ENCODE measurements at places on chromosomes 1 and 21. TPM values are rescaled to one million over a fixed set of nuclear protein-coding genes. Genes with fewer than 3 reads are reported as not detected.

The LCE1C gene
- not detected for total RNA-seq

The KIF21B gene
- 2.6 TPM for total RNA-seq

The RHBG gene
- total RNA-seq, result 6.5 TPM

The SPRR4 gene
- total RNA-seq, result not detected

The FHAD1 gene
- not detected for total RNA-seq

The NBPF26 gene
- total RNA-seq, result 14.9 TPM

The ZNF648 gene
- not detected for total RNA-seq

The GUCA2A gene
- 28.8 TPM for total RNA-seq

The PIGR gene
- total RNA-seq, result not detected

The DNAJC28 gene
- total RNA-seq, result 2.7 TPM

The ANKRD34A gene
- 0.77 TPM for total RNA-seq

The PROK1 gene
- not detected for total RNA-seq

The LCE1F gene
- not detected for total RNA-seq

The NUDT17 gene
- total RNA-seq, result 4.8 TPM

DNA sequence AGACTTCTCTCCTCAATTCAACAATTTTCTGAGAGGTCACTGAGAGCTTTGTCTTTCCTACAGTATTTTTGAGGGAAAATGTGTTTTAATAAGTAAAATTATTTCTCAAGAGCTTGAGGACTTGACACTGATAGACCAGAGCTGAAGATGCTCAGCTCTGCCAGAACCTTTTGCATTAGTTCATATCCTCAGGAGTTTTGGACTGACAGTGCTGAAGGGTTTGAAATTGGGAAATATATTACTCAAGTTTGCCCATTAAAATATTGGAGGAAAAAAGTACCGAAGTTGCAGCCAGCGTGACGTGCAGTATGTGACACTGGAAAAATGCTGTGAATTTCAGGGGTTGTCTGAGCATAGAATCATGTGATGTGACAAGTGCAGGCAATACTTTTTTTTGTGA lies 346.6 kb upstream of the DPYD start:
- H3K36me3 ChIP-seq, result no peaks in the 10 kb centered on the region
- no peak for DNase-seq
- H3K27ac ChIP-seq, result no peak overlapping the region
- no peak overlapping the region for H3K4me3 ChIP-seq
- 0 out of 2 replicates have a peak, but pooled peaks cover 3% of the 10 kb centered on the region for H3K4me1 ChIP-seq

- H3K4me1 ChIP-seq, result no peaks in the 10 kb centered on the region
- DNase-seq, result peak; percentile 20
- no peak overlapping the region for H3K4me3 ChIP-seq
- H3K27ac ChIP-seq, result no peak overlapping the region
Measured at GRCh38 chr1:156961709-156962108, 41.3 kb downstream of the LRRC71 start.

GRCh38 chr1:40951943-40952743 lies 27.4 kb upstream of the CTPS1 start:
- no peaks in the 10 kb centered on the region for H3K27me3 ChIP-seq
- no peak overlapping the region for H3K4me3 ChIP-seq
- H3K36me3 ChIP-seq, result no peaks in the 10 kb centered on the region
- DNase-seq, result peak; percentile 79
- H3K27ac ChIP-seq, result no peak overlapping the region

GRCh38 chr1:248841702-248842395 lies 3.8 kb downstream of the ZNF672 start:
- no peak overlapping the region for H3K27ac ChIP-seq
- H3K4me1 ChIP-seq, result no peaks in the 10 kb centered on the region

DNA sequence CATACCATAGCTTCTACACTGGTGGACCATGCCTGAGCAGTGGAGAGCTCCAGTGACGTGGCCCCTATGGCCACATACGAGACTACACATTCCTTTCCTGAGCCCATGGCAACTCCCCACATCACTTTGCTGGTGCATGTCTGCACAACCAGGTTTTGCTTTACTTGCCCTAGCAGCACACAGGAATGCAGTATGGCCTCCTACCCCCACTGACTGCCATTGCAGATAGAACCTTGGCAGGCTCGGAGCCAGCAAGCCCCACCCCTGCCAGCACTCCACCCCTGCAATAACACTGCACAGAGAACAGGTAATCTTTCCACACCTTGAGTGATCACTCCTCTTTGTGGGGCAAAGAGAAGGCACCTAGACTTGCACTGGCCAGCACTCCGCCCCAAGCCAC lies 531.9 kb upstream of the CAMK1G start:
- H3K27ac ChIP-seq, result no peak overlapping the region
- H3K4me3 ChIP-seq, result no peak overlapping the region
- DNase-seq, result no peak
- H3K4me1 ChIP-seq, result peaks cover 9% of the 10 kb centered on the region

- H3K36me3 ChIP-seq, result no peaks in the 10 kb centered on the region
- H3K27ac ChIP-seq, result no peak overlapping the region
- peak overlapping the region; percentile 72 for H3K4me3 ChIP-seq
- no peaks in the 10 kb centered on the region for H3K27me3 ChIP-seq
- peaks cover 28% of the 10 kb centered on the region for H3K4me1 ChIP-seq
Measured at GRCh38 chr1:165632491-165632890, 1.5 kb downstream of the MGST3 start.

DNA sequence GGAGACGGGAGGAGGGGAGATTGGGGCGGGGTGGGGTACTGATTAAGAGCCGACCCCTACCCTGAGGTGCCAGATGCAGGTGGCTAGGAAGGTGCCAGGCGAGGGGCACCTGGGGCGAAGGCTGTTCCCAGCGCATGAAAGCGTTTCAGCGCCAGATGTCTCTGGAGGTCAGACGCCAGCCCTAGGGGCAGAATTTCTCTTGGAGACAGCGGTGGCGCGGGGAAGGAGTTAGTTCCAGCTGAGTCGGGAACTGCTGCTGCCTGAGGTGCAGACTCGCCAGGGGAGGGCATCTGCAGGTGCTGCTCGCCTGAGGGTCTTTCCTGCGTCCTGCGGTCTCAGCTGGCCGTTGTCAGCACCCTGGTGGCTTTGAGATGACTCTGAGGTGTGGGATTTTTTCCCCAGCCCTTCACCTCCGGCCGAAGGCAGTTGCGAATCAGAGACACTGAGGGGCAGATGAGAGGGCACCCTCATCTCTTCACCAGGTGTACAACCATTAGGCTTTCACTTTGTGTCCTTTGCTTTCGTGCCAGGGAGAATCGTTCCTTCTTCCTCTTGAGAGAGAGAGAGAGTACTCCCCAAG lies 539 bp downstream of the CGN start:
- DNase-seq, result peak; percentile 83
- peak overlapping the region; percentile 94 for H3K27ac ChIP-seq
- H3K4me1 ChIP-seq, result peaks cover 38% of the 10 kb centered on the region
- 0 out of 2 replicates have a peak, but pooled peaks cover 2% of the 10 kb centered on the region for H3K36me3 ChIP-seq
- peak overlapping the region; percentile 82 for H3K4me3 ChIP-seq

DNA sequence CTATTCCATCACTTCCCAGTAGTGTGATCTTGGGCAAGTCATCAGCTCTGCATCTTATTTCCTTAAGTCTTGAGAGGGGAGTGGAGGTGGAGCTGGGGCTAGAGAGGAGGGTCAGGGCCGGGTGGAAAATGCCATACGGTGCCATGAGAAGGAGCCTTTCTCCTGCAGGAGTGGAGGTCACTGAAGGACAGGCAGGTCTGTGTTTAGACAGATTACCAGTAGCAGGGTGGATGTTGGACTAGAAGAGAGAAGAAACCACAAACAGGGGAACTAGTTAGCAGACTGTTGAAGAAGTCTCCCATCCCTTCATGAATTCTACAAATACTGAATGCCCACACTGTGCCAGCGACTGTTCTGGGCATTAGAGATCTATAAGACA lies 13.9 kb upstream of the CPT2 start:
- no peak overlapping the region for H3K4me3 ChIP-seq
- H3K36me3 ChIP-seq, result no peaks in the 10 kb centered on the region
- no peaks in the 10 kb centered on the region for H3K27me3 ChIP-seq
- H3K27ac ChIP-seq, result no peak overlapping the region
- H3K4me1 ChIP-seq, result peaks cover 33% of the 10 kb centered on the region
- DNase-seq, result no peak

GRCh38 chr1:32806910-32807523 lies 10.1 kb downstream of the YARS1 start:
- no peaks in the 10 kb centered on the region for H3K36me3 ChIP-seq
- DNase-seq, result no peak
- H3K27me3 ChIP-seq, result no peaks in the 10 kb centered on the region
- H3K27ac ChIP-seq, result no peak overlapping the region
- no peak overlapping the region for H3K4me3 ChIP-seq

- no peak for DNase-seq
- H3K4me3 ChIP-seq, result no peak overlapping the region
- no peaks in the 10 kb centered on the region for H3K36me3 ChIP-seq
- H3K27ac ChIP-seq, result no peak overlapping the region
- no peaks in the 10 kb centered on the region for H3K27me3 ChIP-seq
Measured at GRCh38 chr21:34915364-34915841, 133.7 kb downstream of the RUNX1 start.

GRCh38 chr1:175646439-175647209 lies 96.8 kb downstream of the TNR start:
- H3K4me1 ChIP-seq, result no peaks in the 10 kb centered on the region
- H3K4me3 ChIP-seq, result no peak overlapping the region
- DNase-seq, result no peak
- no peaks in the 10 kb centered on the region for H3K27me3 ChIP-seq

GRCh38 chr1:219582296-219582695 lies 30.6 kb downstream of the ZC3H11B start:
- no peak overlapping the region for H3K4me3 ChIP-seq
- H3K4me1 ChIP-seq, result no peaks in the 10 kb centered on the region
- no peaks in the 10 kb centered on the region for H3K36me3 ChIP-seq
- no peak for DNase-seq

- no peaks in the 10 kb centered on the region for H3K27me3 ChIP-seq
- no peak for DNase-seq
- no peak overlapping the region for H3K27ac ChIP-seq
- no peaks in the 10 kb centered on the region for H3K36me3 ChIP-seq
- H3K4me3 ChIP-seq, result no peak overlapping the region
Measured at GRCh38 chr1:23814016-23814415, 11.2 kb downstream of the HMGCL start.

DNA sequence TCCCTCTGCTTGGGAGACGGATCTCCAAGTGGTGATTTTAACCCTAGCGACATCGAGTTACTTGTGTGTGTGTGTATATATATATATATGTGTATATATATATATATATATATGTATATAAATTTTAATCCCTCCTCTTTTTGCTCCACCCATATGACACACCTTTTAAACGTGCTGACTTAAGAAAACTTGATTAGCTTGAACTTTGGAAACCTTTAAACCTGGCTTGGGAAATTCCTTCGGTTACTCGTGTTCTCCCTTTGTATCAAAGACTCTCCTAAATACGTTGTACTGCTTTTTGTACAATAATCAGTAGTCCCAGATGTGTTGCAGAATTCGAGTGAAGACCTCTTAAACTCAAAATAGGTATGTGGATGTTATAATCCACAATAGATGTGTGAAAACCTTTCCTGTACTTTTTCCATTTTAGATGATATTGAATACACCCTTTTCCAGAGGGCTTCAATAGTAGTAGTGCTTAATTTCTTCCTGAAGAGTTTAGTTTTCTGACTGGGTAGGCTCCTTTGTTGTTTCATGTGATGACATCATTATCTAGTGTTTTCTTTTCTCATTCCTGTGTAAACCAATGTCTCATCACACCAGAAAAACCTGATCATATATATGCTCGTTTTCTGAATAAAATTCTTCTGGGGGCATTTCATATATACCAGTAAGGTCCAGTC lies 1.4 kb downstream of the RNF11 start:
- H3K27me3 ChIP-seq, result no peaks in the 10 kb centered on the region
- H3K4me3 ChIP-seq, result peak overlapping the region; percentile 69
- no peak for DNase-seq
- H3K4me1 ChIP-seq, result no peaks in the 10 kb centered on the region
- no peaks in the 10 kb centered on the region for H3K36me3 ChIP-seq

- no peak overlapping the region for H3K4me3 ChIP-seq
- H3K27me3 ChIP-seq, result no peaks in the 10 kb centered on the region
- DNase-seq, result peak; percentile 32
- H3K36me3 ChIP-seq, result no peaks in the 10 kb centered on the region
- peaks cover 54% of the 10 kb centered on the region for H3K4me1 ChIP-seq
Measured at GRCh38 chr1:244460197-244460596, 876 bp upstream of the CATSPERE start.

DNA sequence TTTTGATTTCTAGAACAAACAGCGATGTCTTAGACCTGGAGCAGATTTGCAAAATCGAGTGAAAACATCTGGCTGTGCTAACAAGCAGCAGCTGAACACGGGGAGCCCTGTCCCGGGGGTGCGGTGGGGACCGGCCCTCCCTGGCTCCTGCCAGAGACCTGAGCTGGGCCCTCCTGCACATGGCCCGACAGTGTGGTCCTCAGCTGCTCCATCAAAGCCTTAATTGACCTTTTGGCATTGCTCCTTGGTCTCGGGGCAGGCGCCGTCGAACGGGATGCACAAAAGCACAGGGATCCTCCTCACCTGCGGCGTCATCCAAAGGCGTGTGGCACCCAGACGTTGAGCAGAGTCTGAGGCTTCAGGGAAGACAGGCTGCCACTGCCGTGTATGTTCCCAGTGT lies 73.2 kb downstream of the PRDM16 start:
- no peaks in the 10 kb centered on the region for H3K36me3 ChIP-seq
- H3K27ac ChIP-seq, result no peak overlapping the region
- DNase-seq, result no peak
- H3K4me3 ChIP-seq, result no peak overlapping the region
- no peaks in the 10 kb centered on the region for H3K4me1 ChIP-seq
- no peaks in the 10 kb centered on the region for H3K27me3 ChIP-seq

- H3K27ac ChIP-seq, result no peak overlapping the region
- H3K27me3 ChIP-seq, result no peaks in the 10 kb centered on the region
- no peaks in the 10 kb centered on the region for H3K36me3 ChIP-seq
- H3K4me3 ChIP-seq, result no peak overlapping the region
Measured at GRCh38 chr1:36522461-36523229, 39.9 kb upstream of the CSF3R start.

- no peak overlapping the region for H3K27ac ChIP-seq
- no peak for DNase-seq
- H3K4me3 ChIP-seq, result no peak overlapping the region
- H3K27me3 ChIP-seq, result no peaks in the 10 kb centered on the region
- H3K36me3 ChIP-seq, result no peaks in the 10 kb centered on the region
Measured at GRCh38 chr1:171803045-171803444, 21.6 kb downstream of the METTL13 start.

- H3K27me3 ChIP-seq, result no peaks in the 10 kb centered on the region
- H3K4me1 ChIP-seq, result no peaks in the 10 kb centered on the region
- H3K4me3 ChIP-seq, result no peak overlapping the region
- no peak overlapping the region for H3K27ac ChIP-seq
- DNase-seq, result no peak
Measured at GRCh38 chr1:167551362-167551761, 2.2 kb downstream of the CREG1 start.

- H3K36me3 ChIP-seq, result no peaks in the 10 kb centered on the region
- H3K4me3 ChIP-seq, result no peak overlapping the region
- peaks cover 30% of the 10 kb centered on the region for H3K4me1 ChIP-seq
Measured at GRCh38 chr1:224069138-224069537, 44.8 kb upstream of the FBXO28 start.

- H3K4me3 ChIP-seq, result no peak overlapping the region
- no peak overlapping the region for H3K27ac ChIP-seq
- no peak for DNase-seq
- H3K27me3 ChIP-seq, result no peaks in the 10 kb centered on the region
Measured at GRCh38 chr1:107777664-107778047, 187.3 kb downstream of the VAV3 start.

All from Caco-2 (cell line).